ENCODE measurements at places on chromosomes 3 and 15.
A peak's percentile ranks its signal among the peaks of the same experiment; 100 is the strongest.

DNA sequence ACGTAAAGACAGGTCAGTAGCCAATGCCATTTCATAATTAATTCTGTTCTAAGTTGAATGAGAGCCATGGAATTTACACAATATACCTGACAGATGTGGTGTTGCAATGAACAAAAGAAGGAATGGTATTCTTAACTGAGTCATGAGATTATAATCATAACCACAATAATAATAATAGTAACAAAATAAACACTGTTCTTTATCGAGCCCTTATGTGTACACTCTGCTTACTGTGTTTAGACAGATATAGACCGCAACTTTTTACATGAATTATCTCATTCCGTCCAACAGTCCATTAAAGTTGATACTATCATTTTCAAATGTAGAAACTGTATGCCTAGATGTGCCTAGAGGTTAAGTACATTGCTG, 28.2 kb upstream of the SCAANT1 start:
- no peak for DNase-seq

DNA sequence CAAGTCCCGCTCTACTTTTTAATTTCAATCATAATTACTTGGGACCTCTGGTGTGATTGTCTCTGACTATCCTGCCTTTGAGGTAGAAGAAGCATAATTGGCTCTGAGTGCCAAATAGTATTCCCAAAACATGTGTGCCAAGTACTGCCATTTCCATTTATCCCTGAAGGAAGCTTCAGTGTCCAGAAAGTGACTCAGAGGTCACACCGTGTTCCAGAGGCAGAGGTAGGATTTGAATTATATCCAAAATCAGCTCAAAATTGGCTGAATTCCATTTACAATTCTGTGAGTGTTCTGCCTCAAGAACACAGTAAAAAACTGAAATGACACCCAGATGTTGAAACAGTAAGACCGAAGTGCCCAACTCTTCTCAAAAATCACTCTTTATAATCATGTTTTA, 255.3 kb downstream of the RSL24D1 start:
- DNase-seq: peak; percentile 12

DNA sequence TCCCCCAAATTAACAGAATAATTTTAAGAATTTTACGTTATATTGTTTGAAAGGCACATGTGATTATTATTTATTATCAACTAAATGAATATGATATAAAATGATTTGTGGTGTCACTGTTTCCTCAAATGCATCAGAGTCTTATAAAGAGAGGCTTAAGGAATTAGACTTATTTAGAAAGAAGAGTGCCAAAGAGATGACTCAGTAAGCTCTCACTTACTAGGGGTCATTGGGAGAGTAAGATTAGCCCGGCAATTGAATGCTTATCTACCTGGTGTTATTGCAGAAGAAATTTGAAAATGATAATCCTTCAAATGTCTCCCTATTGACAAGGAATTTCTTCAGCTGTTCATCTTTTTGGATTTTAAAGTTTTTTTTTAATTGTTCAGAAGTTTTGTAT, 408.7 kb downstream of the OXSM start:
- no peak for DNase-seq

- no peak for DNase-seq
These were observed 604 bp downstream of the LTK start for GRCh38 chr15:41512940-41513505.

DNA sequence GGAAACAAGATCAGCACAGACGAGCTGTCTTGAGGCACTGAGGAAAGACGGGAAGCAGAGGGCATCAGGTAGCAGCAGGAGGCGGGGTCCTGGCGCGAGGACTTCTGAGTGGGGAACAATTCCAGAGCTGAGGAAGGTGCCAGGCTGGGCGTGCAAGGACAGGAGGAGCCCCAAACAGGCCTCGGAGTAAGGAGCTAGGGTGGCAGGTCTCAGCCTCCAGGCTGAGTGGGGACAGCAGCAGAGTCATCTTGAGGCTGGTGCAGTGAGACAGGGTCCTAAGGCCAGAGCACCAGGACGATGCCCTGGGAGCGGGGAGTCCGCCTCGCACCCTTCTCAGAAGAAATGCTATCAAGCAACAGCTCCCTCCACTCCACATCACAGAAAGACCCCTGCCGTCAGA, 78.4 kb downstream of the PCSK6 start:
- no peak for DNase-seq

- no peak for DNase-seq
These were observed 9.2 kb downstream of the EIF3J start for GRCh38 chr15:44545913-44546802.

- DNase-seq: no peak
These were observed 131.7 kb downstream of the XXYLT1 start for GRCh38 chr3:195139091-195139875.

DNA sequence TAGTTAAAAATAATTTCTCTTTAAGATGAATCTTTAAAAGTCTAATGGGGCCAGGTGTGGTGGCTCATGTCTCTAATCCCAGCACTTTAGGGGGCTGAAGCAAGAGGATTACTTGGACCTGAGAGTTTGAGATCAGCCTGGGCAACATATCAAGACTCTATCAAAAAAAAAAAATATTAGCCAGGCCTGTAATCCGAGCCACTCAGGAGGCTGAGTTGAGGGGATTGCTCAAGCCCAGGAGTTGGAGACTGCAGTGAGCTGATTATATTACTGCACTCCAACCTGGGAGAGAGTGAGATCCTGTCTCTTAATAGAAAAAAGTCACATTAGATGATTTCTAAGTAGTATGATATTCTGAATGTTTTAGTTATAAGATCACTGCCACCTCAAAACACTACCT, 322.0 kb upstream of the MANF start:
- DNase-seq: no peak

DNA sequence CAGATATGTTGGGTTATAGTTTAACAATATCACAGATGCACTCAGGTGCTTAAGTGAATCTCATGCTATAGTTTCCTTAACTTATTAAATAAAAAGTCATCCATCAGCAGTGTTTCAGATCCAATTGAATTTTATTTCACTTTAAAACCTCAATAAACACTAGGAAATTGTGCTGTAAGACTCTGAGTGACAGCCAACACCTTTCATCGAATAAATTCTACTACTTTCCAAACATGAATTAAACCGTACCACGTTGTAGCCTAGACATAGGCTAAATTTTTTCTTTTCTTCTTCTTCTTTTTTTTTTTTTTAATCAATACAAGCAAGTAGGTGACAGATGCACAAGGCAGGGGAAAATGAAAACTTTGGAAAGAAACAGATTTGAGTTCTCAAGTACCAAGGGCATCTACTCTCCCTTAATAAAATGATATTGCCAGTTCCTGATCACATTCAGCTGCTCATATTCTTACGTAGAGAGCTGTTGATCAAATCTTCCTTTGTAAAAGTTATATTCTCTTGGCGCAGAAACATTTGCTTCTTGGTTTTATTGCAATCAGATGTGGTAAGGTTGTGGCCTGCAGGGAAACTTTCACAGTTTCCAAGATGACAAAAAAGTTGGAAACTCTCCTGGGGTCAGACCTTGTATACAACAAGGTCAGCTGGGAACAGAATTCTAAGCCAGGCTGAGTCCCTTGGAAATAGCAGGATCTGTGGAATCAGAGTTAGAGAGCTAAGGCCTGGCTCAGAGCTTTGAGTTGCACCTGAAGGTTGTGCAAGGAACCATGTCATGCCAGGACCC, 147.7 kb downstream of the CD47 start:
- no peak for DNase-seq

DNA sequence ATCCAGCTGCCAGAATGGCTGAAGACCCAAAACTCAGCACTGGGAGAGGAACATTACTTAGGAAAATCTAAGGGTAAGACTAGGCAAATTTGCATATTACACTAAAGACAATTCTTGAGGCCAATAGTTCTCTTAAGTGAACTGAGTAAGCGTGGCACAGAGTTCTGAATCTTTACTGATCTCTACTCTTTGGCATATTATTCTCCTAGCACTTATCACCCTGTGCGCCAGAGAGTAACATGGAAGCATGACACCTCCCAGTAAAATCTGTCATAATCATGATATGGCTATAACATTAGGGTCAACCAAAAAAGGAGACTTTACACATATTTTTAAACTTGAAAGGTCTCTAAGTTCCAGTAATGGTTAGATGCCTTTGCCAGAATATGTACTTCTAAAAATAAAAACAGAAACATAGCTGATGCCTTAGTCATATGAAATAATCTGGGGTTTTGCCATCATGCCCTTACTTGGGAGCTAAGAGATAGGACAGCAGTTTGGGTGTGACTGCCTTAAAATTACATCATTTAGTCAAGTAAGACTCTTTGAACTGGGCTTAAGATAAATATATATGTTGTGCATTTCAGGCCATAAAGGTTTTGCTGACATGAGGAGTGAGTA, 290.5 kb downstream of the PLCL2 start:
- DNase-seq: no peak

GRCh38 chr3:10263646-10264363, 15.5 kb downstream of the TATDN2 start:
- DNase-seq: no peak

DNA sequence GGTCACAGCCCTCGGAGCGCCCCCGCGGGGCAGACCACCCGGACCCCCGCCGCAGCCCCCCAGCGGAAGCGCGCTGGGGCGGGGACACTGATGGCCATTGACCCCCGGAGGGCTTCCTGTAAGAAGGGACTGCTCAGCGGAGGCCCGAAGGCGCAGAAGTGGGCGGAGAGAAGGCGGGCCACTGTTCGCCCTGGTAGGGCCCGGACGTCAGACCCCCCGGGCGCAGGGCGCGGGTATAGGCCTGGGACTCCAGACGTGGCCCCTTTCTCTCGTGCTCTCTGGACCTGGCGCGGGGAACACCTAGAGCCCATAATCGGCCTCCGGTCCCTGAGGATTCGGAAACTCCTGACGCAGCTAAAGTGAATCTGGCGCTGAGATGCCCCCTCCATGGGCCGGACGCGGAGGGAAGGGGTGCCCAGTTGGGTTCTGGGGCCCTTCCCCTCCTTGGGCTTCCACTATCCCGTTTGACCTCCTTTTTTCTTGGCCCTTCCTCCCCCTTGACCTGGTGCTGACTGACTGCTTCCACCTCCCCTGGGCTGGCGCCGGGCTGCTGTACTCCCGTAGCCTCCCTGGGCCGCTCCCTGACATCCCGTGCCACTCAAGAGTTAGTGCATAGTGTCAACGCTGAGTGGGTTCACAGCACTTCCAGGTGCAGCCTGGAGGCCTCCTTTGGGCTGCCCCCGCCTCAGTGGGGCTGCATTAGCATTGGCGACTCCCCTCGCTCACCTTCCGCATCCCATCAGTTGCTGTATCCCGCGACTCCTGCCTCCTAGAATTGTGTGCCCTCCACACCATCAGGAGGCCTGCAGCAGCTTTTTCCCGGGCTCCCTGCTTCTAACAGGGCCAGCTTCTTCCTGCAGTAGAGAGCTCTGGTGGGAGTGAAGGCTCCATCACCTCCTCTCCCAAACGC, 694 bp downstream of the ABTB1 start:
- DNase-seq: no peak

GRCh38 chr3:10568549-10568948, 63.2 kb upstream of the ATP2B2 start:
- DNase-seq: no peak

DNA sequence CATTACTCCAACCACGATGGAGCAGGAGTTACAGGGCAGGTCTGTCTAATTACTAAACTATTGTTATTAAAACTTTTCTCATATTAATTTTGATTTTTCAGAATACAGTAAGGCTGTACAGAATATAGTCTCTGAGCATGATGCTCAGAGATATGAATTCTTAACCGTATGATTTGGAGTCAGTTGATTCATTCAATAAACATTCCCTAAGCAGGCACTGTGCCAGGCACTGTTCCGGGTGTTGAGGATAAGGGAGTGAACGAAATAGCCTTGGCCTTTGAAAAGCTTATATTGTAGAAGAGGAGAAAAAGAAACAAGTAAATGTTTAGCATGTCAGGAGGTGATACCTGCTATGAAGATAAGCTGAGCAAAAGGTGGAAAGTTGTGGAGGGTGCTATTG, 187.3 kb downstream of the KCNAB1 start:
- no peak for DNase-seq
